ENCODE measurements at places on chromosomes 6 and 20.
A peak's percentile ranks its signal among the peaks of the same experiment; 100 is the strongest.

GRCh38 chr6:170434821-170435155 is 118.3 kb downstream of the PSMB1 start:
- DNase-seq: no peak

GRCh38 chr6:84763003-84763885 is 1.2 kb downstream of the TBX18 start:
- no peak for DNase-seq

- peak; percentile 100 for DNase-seq
Observed at GRCh38 chr6:35370124-35370741, 27.9 kb downstream of the PPARD start.

GRCh38 chr6:134795691-134796090 is 154.2 kb downstream of the ALDH8A1 start:
- no peak for DNase-seq

DNA sequence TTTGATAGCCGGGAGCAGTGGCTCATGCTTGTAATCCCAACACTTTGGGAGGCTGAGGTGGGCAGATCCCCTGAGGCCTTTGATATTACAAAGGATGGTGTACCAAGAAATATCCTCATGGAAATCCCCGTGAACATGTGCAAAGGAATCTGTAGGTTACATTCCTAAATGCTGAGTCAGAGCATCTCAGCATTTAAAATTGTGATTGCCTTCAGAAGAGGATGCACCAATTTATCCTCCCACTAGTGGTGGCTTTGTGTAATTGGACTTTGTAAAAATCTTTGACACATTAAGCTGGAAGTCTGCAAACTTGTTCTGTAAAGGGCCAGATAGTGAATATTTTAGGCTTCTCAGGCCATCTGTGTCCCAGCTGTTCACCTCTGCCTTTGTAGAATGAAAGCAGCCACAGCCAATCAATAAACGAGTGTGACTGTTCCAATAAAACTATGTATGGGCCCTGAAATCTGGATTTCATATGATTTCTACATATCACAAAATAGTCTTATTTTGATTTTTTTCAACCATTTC is 11.8 kb downstream of the TMEM14B start:
- peak; percentile 32 for DNase-seq

DNA sequence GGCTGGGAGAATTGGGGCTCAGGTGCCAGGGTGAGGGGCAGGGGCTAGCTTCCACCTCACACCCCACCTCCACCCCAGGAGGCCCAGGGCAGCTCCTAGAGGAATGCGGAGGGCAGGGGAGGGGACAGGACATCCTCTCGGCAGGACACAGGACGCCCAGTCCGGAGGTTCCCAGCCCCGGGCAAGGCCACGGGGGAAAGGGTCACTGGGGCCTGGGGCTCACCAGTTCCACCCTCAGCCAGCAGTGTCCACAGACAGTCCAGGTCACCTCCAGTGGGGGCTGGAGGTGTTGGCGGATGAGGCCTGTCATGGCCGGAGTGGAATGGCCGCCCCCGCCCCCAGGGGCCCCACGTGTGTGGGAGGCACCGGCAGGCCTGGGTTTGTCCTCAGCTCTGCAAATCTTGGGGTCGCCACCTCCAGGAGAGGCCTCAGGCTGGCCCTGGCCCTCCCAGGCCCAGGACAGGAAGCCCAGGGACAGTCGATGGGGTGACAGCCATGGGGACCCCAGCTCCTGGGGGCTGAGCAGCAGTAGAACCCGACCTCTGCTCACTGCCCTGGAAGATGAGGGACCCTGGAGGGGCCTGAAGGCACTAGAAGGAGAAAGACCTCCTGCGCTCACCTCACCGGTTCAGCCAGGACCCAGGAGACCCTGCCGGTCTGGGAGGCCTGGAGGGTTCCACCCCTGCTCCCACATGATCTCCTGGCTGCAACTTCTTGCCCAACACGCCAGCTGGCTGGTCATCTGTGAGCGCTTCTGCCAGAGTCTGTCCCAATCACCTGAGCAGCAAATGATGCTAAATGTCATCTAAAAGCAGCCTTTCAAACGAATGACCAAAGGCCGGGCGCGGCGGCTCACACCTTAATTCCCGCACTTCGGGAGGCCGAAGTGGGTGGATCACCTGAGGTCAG is 13.0 kb upstream of the ABHD16B start:
- no peak for DNase-seq

- peak; percentile 84 for DNase-seq
Observed at GRCh38 chr6:158996856-158997255, 3.1 kb downstream of the RSPH3 start.

DNA sequence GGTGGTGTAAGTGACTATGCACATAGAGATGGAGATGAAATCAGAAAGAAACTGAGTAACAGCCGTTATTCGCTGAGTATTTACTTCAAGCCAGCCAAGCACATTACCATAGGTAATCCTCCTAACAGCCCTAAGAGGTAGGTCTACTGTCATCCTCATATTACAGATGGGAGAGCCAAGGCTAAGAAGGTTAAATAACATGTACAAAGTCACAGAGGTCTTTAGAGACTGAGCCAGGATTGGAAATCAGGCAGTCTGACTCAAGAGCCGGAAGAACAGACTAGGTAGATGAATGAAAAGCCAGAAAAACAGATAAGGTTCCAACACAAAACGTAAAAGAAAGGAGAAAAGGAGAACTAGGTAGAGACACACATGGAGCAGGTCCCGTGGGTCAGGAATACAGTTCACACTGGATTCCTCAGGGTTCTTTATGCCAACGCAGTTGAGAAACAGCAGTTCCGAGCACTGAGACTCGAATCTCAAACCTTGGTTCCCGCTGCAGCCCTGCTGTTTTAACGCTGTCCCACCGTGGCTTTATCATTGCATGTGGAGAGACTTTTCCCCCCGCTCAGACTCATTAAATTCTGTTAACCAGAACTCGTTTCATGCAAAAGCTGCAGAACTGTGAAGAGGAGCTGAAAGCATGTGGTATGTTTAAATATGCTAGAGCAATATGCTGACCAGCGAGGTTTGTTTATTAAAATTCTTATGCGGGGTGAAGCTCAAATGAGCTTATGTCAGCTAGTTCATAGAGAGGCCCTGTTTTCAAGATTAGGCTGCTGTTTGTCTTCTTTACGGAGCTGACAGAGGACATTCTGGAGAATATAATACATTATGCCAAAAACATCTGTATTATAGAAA is 537.9 kb downstream of the CD83 start:
- no peak for DNase-seq

DNA sequence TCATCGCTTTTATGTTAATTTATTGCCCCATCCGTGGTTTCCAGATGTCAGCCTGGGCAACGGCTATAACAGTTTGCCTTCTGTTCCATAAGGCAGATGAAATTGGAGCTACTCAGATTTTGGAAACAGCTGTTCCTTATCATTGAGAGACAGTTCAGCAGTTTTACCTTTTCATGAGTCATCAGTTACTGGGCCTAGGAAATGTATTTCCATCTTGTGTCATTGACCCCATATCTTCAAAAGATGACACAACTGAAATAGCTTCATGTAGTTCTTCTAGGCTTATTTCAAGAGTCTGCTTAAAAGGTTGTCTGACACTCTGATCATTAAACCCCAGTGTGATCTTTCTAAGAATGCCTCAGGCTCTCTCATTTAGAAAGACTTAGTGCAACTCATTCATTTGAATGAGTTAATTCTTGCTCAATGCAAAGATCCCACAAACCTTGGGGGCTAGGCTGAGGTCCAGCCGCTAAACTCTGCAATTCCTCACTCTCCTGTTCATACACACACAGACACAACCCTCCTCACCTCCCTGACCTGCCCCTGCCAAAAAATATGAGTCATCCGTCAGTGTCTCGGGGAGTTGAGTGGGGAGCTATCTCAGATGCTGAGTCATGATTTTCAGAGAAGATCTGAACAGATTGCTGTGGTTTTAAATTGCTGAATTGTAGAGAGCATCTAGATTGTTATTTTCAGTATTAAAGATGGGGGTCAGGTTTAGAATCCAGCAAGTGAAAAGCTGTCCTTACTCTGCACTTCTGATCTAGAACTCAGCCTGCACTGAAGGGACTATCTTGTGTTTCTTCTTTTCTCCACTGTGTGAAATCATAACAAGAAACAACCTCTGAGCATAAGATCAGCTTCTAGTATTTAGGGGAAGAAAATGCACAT is 61.8 kb downstream of the RPP40 start:
- peak; percentile 83 for DNase-seq

- DNase-seq: peak; percentile 73
Observed at GRCh38 chr20:11204926-11205768, 531.3 kb upstream of the JAG1 start.

DNA sequence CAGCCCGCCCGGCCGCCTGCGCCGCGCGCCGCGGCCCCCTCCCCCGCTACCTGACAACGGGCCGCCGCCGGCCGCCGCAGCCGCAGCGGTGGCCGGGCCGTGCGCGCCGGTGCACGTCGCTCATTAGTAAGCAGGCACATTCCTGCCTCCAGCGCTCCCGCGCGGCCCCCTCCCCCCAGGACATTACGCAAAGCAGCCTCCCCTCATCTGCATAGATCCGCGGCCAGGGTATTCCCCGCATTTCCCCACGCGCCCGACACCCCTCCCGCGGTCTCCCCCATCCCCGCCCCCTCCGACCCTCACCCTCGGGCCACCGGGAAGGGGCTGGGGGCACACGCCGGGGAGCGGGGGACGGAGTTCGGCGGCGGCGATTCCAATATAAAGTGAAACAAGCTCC is at the start of gene HIVEP2:
Gene HIVEP2 (minus strand): TSS at position 128 of the 397 bp plus-strand sequence. CDS start 170,438 bp downstream, outside the sequence.
- DNase-seq: no peak

- DNase-seq: peak; percentile 66
Observed at GRCh38 chr6:125392682-125393081, 90.9 kb upstream of the HDDC2 start.

GRCh38 chr6:161137839-161138542 is 135.9 kb downstream of the AGPAT4 start:
- no peak for DNase-seq

DNA sequence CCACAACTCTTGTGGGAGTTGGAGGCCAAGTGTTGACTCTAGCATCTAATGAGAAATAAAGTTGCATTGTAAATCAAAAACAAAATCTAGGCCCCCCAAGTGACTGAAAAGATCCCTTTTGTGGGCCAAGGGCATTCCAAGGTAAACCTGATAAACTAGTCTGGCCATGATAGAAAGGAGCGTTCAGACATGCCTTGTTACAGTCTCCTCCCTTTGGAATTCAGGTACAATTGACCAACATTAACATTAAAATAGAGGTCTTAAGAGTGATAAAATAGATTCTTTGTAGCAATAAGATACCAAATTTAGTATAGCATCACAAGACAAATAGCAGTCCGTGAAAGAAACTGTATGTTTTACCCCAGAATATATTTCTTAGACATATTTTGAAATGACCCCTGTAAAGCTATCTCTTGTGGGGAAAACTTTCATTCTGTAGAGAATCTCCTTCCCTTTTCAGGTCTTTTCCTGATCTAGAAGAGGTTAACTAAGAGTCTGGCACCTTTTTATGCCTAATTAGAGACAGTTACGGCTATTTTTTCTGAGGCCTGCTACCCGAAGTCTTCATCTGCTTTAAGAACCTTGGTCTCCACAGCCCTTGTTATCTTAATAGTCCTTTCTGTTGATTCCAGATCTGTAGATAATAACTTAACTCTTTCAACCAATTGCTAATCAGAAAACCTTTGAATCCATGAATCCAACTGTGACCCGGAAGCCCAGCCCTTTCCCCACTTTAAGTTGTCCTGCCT is 495.4 kb upstream of the MMS22L start:
- no peak for DNase-seq

DNA sequence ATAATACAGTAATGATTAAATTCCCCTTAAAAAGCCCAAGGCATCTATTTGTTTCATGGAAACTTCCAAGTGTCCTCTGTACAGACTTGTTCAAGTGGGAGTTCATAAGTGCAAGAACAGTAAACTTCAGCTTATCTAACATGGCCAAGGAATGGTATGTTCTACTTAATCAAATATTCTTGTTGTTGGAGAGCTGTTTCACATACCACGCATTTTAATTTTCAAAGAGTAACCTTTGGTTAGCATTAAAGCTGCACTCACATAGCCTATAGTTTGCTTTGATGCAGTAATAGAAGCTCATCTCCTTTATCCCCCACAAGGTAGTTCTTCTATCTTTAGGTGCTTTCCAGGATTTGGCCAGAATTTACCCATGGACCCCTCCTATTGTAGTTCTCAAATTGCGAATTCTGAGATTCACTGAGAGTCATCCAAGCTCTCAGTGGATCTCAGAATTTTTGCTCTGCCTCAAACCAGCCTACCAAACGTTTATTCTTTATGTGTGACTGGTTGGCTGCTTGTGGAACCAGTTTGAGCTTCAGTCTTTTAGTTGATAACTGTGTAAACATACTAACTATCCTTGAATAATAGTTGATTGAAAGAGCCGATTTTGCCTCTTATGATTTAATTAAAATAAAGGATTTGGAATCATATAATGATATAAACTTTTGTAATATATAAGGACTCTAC is 668.0 kb upstream of the FLRT3 start:
- DNase-seq: no peak

DNA sequence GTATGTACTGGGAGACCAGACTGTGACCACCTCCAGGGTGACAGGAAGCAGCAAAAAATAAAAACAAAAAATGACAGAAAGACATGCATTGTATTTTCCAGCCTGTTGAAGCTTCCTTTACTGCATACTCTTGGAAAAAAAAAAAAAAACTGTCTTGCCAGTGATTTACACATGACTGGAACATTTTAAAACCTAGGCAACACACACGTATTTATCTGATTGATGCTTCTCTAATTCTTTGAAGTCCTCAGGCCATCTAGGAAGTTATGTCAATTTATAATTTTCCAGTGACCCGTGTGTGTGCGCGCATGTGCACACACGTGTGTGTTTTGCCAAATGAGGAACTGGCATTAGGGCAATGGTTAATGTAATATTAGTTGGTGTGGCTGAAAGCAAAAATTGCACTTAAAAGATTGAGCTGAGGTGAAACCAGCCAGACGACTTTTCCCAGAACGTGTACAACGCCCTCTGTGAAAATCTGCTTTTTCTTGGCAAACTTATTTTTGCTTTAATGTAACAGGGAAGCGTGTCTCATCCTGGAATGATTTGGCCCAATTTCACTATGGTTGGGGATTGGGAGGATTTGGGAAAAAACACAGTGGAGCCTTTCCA is 315.2 kb downstream of the TFAP2A start:
- DNase-seq: peak; percentile 55

GRCh38 chr20:47350691-47351545 is 5.6 kb downstream of the ZMYND8 start:
- no peak for DNase-seq

GRCh38 chr6:14129575-14129974 is 12.0 kb downstream of the CD83 start:
- DNase-seq: peak; percentile 20

DNA sequence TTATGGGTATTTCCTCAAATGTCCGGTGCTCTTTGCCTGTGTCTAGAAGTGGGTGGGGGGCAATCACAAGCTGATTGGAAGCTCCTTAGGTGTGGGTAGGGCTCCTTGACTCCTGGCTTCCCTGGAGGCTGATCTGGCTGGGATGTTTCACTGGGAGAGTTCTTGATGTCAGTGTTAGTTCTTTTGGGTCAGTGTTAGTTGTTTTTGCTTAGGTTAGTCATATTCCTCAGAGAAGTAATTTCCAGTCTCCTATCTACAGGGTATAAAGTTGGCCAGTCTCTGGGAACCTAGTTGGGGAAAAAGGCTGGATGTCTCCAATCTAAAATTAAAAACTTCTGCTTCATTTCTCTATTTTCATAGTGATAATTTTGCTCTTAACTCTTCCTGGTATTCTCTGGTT is 23.6 kb downstream of the CDC5L start:
- no peak for DNase-seq

Data from MV-4-11 (cell line).